ENCODE measurements at places on chromosomes 11 and 22.

GRCh38 chr11:104105155-104105554, 58.8 kb downstream of the PDGFD start:
- DNase-seq, result no peak

- DNase-seq, result no peak
These were observed 453.0 kb upstream of the LUZP2 start for GRCh38 chr11:24043842-24044241.

- peak; percentile 21 for DNase-seq
These were observed at the start of gene RIC3 for GRCh38 chr11:8168485-8169257. Gene RIC3 (minus strand): TSS chr11:8169025. CDS start chr11:8168989, 36 bp downstream.

GRCh38 chr11:68120273-68121066, 718 bp downstream of the CHKA start:
- DNase-seq, result peak; percentile 26

- no peak for DNase-seq
These were observed 310 bp downstream of the TCF20 start for GRCh38 chr22:42270176-42270509.

DNA sequence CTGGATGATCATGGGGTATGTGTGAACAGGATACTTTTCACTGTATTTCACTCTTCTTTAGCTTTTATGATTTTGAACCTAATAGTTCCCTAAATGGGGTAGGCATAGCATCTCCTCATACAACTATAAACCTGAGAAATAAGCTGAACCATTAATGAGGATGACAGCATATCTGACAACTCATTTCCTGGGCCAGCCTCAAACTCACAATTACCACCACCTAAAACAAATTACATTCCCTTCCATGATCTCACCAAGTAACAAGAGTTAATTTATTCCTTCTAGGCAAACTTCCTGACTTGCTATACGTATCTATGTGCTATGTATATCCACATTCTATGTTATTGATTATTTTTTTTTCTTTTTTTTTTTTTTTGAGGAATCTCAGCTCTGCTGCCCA, 23.0 kb downstream of the SIK3 start:
- DNase-seq, result no peak

DNA sequence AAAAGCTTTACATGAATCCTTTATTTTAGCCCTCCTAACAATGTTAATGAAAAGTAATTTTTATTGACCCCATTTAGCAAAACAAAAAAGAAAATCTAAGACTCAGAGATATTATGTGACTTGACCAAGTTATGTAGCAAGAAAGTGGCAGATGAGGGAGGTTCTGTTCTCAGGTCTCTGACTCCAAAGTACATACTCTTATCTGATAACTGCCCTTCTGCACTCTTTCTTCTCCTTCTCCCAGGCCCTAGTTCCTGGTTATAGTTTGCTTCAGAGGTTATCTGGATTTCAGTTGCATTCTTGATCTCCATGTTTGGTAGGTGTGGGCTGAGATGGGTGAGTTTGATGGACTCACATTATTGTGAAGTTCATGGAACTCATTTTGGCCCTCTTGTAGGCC, 4.5 kb downstream of the OR9Q2 start:
- DNase-seq, result no peak

DNA sequence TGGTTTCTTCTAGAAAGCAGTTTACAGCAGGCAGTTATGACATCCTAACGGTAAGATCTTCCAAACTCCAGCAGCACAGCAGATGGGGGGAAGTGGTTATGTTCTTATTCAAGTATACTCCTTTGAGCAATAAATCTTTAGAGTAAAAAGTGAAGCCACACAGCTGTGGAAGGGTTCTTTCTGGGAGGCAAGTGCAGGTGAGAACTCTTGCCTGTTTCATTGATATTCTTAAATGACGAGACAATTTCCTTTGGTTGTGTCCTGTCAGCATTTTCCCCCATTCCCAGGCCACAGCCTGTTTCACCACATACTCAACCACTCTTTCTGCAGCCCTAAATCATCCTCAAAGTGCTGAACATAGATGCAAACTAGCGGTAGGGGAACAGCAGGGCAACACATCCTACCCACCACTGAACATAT, 207.3 kb upstream of the MTNR1B start:
- no peak for DNase-seq

- DNase-seq, result no peak
These were observed 230.8 kb downstream of the CTTN start for GRCh38 chr11:70628855-70629844.

DNA sequence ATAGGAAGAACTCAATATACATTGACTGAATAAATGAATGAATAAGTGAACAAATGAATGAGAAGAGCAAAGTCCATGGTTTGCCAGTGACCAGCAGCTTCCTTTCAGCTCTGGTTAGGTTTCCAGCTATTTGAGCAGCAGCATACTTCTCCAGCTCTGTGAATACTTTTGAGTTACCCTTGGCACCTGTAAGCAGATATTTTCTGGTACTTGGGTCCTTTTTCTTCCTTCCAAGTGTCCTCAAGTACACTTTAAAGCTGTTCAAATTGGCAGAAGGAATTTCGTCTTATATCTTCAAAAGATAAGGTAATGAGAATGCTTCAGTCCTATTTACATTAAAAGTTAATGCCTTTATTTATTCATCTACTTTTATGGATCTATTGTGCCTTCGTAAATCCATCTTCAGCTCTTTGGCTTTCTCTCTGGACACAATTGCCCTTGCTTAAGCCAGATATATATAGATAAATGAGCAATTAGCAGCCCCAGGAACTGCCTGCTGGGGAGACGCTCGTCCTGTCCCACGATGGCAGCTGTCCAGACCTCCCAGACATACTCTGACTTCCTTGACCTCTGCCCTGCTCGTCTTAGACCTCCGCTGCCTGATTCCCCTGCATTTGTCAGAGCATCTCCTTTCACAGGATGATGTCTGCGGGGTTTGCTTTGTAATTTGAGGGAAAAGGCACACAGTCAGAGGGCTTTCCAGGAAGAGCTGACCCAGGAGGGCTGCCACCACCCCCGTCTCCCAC, 926.3 kb downstream of the OPCML start:
- no peak for DNase-seq

GRCh38 chr11:73347067-73347466, 29.1 kb upstream of the RELT start:
- DNase-seq, result no peak

DNA sequence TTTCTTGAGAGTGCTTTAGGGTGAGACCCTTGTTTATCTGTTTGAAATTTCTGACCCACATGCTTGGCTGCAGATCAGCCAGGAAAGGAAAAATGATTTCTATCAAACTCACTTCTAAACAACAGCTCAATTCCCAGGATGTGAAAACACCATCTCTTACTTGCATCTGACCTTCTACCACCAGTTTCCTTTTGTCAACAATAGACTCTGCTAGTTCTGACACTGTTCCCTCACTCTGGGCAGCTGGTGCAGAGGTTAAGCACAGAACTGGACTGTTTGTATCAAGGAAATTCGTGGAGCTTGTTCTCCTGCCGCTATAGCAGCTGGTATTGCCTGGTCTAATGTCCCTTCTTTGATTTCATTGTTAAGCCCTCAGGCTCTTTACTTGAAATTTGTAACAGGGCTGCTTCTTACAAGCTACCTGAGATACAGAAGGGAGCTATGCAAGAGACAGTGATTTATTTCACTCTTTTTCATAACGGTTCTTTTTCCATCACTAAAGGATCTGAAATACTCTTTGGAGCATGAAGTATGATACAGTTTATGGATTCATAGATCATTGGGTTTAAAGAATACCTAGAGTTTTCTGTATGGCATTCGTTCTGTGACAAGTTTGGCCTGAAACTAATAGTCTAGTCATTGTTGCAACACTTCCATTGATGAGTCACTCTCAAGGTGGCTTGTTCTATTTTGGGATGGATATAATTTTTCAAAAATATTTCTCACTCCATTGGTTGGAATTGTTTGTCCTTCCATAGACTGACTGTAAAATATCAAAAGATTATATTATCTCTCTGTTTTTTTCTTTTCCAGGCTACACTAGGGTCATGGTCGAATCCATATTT, 178.2 kb upstream of the ZC3H12C start:
- DNase-seq, result no peak
